ENCODE measurements at places on chromosomes 2 and 18.
A peak's percentile ranks its signal among the peaks of the same experiment; 100 is the strongest.

DNA sequence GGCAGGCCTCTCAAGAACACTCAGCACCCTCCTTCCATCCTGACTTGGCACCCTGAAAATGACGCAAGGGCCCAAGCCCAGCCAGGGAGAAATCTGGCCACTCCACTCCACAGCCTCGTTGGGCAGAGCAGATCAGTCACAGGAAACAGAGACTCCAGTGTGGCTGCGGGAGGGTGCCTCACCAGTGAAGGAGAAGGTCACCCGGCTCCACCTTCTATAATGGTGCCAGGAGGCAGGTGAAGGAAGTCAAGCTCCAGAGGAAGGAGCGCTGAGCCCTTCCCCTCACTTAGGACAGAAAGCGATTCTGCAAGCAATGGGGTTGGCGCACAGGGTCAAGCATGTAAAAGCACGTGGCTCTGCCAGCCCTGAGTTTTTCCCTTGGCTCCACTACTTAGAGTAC is 35.3 kb downstream of the CRACDL start:
- no peak for DNase-seq

DNA sequence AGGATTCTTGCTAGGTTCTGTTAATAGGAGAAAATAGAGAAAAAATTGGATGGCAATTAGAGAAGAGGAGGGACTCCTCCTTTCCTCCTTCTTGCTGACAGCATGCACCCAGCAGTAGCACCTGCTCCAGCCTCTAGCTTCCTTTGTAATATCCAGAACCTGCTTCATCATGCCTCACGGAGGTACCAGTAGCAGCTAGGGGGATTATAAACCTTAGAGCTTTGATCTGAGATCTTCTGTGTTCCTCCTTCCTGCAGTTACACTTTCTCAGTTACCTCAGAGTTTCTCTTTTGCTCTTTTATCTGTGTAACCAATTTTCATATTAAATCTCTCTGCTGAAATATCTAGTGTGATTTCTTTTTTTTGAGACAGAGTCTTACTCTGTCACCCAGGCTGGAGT is 16.6 kb downstream of the DPP4 start:
- DNase-seq, result no peak

- DNase-seq, result no peak
Measured at GRCh38 chr2:113061896-113062770, 3.1 kb downstream of the IL36RN start.

DNA sequence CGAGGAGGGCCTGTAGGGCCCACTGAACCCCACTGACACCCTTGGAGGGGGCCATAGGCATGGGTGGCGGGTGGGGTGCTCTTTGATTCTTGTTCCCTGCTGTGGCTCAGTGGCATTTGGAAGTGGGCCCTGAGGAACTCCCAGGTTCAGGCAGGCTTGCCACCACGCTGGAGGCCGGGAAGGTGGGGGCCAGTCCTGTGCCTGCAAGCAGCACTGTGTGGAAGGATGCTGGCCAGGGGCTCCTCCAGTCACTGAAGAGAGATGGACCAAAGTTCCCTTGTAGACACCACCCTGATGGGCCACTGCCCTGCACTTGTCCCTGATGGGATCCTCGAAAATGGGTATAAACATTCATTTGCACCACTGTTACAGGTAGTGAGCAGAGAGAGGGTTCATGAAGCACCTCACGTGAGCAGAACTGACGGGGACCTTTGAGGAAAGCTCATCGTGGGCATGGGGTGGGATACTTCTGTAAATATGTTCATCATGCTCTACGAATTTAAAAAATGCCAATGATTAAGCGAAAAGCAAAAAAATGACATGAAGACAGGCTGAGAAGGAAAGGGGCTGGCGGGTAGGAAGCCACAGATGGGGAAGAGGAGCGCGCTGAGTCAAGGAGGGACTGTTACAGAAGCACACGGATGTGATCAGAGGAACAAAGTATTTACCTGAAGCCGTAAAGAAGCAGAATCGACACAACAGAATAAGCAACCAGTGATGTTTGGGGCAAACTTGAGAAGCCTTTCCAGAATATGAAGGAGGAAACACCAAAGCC is 45.2 kb upstream of the ASB1 start:
- no peak for DNase-seq

DNA sequence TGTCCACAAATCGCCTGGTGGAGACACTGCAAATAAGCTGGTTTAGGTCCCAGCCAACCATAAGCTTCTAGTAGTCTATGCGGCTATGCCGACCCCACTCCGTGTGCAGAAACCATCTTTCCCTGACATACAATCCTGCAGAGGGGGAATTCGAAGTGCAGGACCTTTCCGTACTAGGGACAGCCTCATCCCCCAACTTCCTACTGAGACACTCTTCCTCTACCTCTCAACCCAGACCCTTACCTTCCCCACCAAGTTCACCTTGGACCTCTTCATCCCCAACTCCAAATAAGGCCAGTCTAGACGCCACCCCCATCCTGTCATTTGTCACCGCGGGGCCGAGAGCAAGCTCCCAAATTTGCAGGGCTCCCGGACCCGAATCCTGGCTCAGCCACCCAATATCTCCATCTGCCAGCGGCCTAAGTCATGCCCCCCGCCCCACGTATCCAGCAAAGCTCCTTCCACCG is 496 bp downstream of the SUCLG1 start:
- DNase-seq, result peak; percentile 14

DNA sequence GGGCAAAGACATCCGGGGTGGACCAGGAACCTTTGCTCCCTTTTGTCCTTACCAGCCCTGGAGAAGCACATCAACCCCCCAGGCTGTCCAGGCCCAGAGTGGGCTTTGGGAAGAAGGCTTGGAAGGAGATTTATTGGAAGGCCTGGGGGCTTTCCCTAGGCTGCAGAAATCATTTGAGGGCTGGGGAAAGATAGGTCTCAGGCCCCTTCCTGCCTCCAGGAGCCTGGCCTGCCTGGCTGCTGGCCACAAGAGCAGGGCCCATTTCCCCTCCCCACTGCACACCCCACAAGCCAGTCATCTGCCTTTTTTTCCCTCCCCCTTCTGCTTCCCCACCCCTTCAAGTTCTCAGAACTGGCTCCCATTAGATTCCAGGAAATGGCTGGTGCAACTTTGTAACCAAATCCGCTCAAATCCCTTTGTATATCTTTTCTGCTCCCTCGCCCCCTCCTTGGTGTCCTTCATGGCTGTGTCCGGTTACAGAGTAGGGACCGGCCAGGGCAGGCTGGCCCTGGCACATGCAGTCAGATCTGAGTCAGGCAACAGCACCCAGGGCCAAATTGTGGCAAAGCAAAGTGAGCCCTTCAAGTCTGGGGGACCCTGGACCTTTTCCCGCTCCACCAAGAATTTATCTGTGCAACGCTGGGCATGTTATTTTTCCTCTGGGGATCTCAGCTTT is 20.8 kb upstream of the TNP1 start:
- DNase-seq, result peak; percentile 94

GRCh38 chr2:28972778-28973335 is 8.2 kb upstream of the TOGARAM2 start:
- DNase-seq, result no peak

DNA sequence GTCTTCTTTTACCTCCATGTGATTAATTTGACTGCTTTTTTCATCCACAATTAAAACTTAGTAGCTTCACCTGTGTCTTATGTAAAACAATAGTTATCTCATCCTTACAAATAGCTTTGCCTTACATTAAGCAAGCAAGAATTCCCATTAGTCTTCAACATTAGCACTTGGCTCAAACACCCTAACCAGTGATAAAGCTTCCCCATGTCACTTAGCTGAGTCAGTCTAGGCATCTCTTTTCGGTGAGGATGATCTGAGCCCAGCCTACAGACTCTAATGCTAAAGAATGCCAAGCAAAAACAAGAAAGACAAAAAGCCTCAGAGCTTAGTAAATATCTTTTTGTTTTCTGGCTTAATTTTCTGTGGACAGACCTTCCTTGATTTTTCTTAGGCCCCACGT is 26.1 kb downstream of the GAD1 start:
- no peak for DNase-seq

GRCh38 chr18:58691256-58691655 is 20.0 kb downstream of the MALT1 start:
- DNase-seq, result no peak

- DNase-seq, result no peak
Measured at GRCh38 chr2:134777593-134777992, 58.8 kb upstream of the TMEM163 start.

GRCh38 chr18:2848247-2849246 is 1.7 kb downstream of the EMILIN2 start:
- no peak for DNase-seq

DNA sequence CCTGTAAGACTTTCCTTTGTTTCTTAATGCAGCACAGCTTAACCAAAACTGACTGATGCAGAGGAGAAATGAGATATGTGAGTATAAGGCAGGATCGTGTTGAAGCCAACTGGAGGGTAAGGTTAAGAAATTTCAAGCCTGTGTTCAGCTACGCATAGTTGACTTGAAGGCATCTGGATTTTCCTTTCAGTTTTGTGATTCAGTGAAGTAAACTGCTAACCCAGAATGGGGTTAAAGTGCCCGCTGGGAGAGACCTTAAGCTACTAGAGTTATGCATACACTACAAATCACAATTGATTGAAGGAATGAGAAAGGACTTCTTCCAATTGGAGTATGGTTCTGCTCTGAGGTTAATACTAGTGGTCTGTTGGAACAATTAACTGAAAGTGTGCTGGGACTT is 22.6 kb downstream of the THSD7B start:
- DNase-seq, result no peak

DNA sequence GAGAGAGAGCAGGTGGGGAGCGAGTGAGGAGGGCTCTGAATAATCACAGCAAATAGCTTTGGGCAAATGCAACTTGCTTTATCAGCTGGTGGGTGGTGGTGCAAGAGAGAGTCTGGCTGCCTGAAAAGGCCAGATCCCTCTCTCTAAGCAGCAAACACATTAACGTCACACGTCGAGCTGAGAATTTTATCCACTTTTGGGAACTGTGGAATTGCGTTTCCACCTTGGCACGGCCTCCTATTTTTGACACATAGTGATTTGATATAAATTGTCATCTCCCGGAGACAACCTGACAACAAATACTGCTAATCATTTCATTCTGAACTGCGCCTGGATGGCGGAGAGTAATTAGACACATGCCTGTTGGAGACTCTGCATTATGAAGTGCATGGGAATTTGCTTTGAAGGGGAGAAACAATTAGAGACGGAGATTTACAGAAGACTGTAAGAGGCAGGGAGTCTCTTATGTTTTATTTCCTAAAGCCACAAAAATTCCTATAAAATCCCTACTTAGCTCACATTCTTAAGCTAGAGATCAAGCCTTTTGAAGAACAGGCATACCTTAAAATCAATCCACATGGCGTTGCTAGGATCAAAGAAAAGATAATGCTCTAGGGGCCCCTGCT is 634.1 kb downstream of the TDRD15 start:
- no peak for DNase-seq

DNA sequence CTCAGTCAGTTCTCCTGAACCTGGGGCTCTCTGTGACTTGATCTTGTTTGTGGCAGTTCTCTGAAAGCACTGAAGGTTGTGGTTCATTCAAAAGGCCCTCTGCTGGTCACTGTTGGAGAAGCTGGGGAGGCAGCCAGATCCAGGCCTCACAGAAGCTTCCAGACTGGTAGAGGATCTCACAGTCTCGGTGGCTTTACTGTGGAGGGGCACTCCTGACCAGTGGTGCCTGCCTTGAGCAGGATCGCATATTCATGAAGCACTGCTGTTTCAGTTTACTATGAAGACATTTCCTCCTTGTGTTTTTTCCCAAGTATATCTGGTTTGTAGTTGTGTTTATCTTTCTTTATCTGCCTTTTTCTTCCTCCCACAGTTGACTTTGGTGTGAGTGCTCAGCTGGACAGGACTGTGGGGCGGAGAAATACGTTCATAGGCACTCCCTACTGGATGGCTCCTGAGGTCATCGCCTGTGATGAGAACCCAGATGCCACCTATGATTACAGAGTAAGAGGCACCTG is 133.9 kb downstream of the MAP4K4 start:
- peak; percentile 69 for DNase-seq

DNA sequence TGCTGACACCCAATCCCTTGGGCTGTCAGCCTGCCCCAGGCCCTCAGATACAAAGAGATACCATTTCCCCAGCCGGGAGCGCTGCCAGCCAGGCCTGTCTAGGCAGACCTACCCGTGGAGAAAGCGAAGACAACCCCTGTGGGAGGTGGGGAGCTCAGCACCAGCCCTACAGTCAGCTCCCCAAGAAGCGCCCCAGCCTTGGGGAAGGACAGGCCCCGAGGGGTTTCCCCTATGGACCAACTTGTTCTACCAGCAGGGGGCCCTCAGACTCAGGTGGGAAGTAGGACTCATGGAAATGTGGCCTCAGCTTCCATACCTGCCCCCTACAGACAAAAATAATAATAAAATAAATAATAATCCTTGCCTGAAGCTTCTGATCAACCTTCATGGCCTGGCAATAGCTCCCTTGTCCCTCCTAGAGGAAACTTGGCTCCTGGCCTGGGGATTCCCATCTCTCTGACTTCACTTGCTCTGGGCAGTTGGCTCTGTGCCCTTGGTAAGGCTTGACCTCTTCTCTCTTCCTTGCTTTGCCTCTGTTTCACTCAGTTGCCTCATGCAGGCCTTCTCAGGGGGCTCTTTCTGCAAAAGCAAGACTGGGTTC is 7.0 kb downstream of the SLC35F6 start:
- DNase-seq, result peak; percentile 98

Measured in adrenal gland (tissue), 19 donors.